ENCODE measurements at places on chromosomes 12 and 14.

- DNase-seq, result no peak
Observed at GRCh38 chr14:78403278-78403815, 233.2 kb downstream of the NRXN3 start.

DNA sequence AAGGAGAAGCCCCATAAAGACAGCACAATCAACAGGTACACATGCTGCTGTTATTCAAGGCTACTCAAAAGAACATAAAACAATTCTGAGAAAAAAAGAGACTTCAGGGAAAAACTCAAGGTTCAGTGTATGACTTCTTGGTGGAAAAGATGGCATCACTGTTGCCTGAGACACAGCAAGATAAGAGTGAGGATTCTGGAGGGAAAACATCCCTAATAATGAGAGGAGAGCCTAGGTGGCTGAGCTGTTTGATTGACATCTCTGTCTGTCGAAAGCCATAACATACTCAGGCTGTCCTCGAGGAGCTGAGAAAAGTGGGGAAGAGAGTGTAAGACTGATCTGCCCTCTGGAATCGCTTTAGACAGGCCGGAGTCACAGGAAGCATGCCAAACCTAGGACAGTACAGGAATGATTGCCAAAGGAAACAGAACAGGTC lies 193.4 kb upstream of the AMIGO2 start:
- no peak for DNase-seq

- DNase-seq, result no peak
Observed at GRCh38 chr12:19830446-19830845, 391.2 kb downstream of the AEBP2 start.

DNA sequence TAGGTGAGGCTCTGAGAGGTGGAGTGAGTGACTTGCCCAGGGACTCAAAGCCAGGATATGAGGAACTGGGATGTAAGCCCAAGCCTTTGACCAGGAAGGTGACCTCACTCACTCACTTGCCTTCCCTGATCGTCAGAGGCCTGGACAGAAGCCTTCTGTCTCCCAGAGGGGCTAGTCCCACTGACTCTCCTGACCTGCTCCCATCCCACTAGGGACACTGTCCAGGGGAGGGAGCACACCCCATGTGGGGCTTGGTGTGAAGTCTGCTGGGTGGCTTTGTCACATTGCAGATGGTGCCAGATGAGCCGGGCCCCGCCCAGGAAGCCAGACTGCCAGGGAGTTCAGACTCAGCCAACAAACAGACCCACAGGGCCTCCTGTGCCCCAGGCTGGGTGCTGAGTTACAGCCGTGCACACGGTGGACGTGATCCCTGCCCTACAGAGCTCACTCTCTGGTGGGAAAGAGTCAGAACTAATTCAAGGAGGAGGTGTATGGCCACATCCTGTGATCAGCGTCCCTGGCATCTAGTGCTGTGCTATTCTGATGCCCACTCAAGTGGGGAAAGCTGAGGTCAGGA lies 28.3 kb downstream of the MMAB start:
- no peak for DNase-seq

- DNase-seq, result no peak
Observed at GRCh38 chr12:100955139-100955538, 160.6 kb downstream of the ANO4 start.

DNA sequence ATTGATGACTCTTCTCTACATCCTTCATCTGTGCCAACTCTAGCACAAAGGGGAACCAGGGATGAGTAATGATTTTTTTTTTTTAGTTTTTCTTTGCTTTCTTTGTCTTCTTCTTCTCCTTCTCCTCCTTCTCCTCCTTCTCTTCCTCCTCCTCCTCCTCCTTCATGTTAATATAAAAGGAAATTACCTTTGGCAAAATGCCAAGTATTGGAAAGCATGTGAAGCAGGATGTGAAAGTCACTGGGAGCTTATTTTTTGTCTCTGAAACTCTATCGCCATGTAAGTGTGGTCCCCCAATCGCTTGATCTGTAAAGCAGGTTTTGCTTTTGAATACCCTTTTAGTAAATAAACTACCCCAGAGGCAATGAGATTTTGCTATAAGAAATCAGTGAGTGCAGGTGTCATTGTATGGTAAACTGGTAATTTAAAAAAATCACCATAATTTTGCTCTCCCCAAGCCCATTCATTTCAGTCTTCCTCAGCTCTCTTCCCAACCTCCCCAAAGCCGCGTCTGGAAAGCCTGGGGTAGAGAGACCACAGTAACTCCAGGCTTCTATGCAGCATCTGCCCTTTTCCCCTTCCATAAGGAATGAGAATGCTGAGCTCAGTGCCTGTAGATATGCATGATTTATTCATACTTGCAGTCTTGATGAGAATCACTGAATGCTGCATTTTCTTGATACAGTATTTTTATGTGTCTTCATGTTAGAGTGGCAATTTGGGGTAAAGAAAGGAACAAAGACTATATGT lies 388.7 kb downstream of the TMEM117 start:
- no peak for DNase-seq

DNA sequence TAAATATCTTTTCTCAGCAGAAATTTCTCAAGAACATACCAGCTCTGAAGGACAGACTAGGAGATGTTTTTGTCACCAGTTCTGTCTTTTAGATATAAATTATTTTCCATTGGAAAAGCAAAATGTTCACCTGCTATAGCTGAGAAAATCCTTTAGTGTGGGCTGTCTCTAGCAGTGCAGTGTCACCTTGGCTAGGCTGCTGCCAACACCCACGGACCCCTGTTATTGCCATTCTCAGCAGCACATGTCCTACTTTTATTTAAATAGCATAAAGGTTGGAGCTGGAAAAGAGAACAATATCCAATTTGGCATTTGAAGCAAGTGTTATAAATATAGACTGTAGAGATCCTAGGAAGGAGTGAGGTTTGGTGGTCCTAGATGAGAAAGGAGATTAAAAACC lies 156.4 kb downstream of the TPH2 start:
- no peak for DNase-seq

DNA sequence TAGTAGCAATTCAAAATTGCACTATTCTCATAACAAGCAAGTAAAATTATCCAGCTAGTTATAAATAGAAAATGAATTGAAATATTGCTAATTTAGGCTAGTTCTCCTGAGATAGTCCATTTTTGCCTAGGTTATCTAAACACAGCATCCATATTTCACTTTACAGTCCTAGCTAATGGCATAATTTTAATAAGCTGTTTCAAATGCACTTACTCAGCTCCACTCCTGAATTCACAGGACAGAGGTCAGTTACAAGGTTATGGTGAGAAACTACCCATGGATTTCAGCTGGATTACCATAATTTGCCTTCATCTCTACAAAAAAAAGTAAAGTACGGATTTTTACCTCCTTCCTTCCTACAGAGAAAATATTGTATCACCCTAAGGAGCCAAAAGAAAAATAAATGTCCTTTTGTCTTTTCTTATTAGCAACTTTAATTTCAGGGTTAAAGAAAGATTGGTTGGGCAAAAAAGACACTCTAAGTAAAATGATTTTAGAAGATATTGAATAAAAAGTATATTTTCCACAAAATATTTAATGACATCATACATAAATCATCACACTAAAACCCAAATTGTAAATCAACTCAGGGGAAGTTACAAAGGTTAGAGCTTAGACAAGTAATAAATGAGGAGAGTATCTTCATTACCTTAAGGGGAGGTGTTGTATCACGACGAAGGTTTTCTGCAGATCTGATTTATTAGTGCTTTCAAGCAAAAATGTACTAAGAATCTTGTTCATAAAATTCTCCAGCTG lies 377.4 kb downstream of the C12orf50 start:
- no peak for DNase-seq

- no peak for DNase-seq
Observed at GRCh38 chr14:96104469-96105057, 65.4 kb downstream of the C14orf132 start.

- no peak for DNase-seq
Observed at GRCh38 chr14:95437715-95438114, 78.7 kb downstream of the SYNE3 start.

GRCh38 chr12:93002293-93003054 lies 73.4 kb upstream of the EEA1 start:
- DNase-seq, result no peak

GRCh38 chr12:31736472-31736871 lies 7.7 kb upstream of the AMN1 start:
- DNase-seq, result peak; percentile 16

- DNase-seq, result no peak
Observed at GRCh38 chr14:75291331-75291730, 12.7 kb downstream of the FOS start.

GRCh38 chr12:11166300-11166699 lies 4.7 kb upstream of the SMIM10L1 start:
- no peak for DNase-seq

DNA sequence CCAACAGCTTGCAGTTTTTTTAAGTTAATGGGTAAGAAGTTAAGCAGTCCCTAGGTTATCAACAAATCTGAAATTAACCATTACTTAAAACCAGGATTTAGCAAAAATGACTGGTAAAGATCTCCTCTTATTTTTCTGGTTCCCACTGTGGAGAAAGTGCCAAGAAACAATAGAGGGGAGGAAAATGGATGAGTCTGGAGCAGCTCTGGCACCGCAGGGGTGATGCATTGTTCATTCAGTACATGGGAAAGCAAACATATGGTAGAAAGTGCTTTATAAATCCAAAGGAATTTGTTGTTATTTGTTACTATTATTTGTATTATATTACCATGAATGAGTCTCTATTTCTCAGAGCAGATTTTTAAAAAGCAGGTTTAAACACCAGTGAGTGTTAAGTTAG lies 92.2 kb downstream of the DYRK2 start:
- no peak for DNase-seq

- no peak for DNase-seq
Observed at GRCh38 chr12:62737188-62737587, 197.8 kb downstream of the PPM1H start.

DNA sequence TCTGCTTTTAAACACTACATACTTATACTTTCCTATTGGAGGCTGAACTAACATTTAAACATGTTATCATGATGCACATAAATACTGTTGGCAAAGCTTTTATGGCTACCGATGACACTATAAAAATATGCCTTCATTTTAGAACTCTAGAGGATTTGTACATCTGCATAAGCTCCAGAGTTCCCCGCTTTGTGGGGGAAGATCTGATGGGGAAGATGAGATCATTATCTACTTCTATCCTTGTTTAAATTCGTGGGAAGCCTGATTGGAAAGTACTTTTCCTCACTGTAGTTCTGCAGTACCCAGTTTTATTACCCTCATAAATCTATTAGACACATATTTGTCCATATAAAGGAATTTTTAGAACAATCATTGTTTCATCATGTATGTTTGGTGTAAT lies 299.6 kb upstream of the ATP2B1 start:
- DNase-seq, result no peak

DNA sequence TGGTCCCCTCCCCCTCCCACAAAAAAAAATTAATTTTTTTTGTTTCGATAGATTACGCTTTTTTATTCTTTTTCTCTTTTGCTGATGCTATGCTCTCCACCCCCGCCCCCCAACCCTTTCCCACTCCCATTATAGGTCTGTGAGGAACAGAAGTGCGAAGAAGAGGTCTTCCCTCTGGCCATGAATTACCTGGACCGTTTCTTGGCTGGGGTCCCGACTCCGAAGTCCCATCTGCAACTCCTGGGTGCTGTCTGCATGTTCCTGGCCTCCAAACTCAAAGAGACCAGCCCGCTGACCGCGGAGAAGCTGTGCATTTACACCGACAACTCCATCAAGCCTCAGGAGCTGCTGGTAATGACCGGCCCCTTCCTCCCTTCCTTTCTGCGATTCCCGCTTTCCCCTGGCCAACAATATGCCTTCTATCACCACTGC lies 2.3 kb downstream of the CCND2 start:
- no peak for DNase-seq
